ENCODE measurements at places on chromosomes 7 and 10.

GRCh38 chr10:119675483-119676170, 24.4 kb downstream of the BAG3 start:
- no peak for DNase-seq

DNA sequence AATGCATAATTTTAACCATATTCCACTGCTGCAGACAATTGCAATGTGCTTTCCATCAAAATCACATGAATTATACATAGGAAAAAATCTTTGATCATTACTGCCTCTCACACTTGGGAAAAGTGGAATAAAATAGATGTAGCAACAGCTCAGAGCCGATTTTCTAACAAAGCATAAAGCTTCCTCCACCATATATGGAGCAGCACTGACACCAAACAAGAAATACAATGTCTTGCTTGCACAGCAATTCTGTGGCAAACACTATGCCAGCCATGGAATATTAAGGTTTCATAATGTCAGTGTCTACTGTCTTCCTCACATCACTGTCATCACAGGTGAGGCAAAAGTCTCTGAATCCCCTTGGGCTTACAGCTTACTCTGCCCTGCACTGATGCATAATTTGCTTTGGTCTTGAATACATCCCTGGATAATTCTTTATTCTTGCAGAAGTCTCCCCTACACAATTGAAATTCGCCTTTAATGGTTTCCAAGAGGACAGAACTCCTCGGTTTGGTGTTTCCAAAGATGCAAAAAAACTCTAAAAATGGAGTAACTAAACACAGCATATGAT, 198.5 kb downstream of the CACNA2D1 start:
- no peak for DNase-seq

GRCh38 chr10:127407551-127407950, 141.6 kb upstream of the NPS start:
- DNase-seq = no peak

GRCh38 chr7:74138945-74139843, 35.0 kb upstream of the EIF4H start:
- no peak for DNase-seq

GRCh38 chr7:11376529-11376928, 402.9 kb downstream of the PHF14 start:
- DNase-seq = no peak

GRCh38 chr7:51543801-51544553, 227.4 kb upstream of the COBL start:
- no peak for DNase-seq

- no peak for DNase-seq
Observed at GRCh38 chr10:20207653-20208052, 391.4 kb downstream of the PLXDC2 start.

GRCh38 chr10:65528986-65529385, 1396.8 kb upstream of the LRRTM3 start:
- DNase-seq = no peak

- no peak for DNase-seq
Observed at GRCh38 chr7:75662579-75663301, 76.0 kb downstream of the HIP1 start.

- no peak for DNase-seq
Observed at GRCh38 chr7:117829450-117830117, 43.7 kb downstream of the CTTNBP2 start.

DNA sequence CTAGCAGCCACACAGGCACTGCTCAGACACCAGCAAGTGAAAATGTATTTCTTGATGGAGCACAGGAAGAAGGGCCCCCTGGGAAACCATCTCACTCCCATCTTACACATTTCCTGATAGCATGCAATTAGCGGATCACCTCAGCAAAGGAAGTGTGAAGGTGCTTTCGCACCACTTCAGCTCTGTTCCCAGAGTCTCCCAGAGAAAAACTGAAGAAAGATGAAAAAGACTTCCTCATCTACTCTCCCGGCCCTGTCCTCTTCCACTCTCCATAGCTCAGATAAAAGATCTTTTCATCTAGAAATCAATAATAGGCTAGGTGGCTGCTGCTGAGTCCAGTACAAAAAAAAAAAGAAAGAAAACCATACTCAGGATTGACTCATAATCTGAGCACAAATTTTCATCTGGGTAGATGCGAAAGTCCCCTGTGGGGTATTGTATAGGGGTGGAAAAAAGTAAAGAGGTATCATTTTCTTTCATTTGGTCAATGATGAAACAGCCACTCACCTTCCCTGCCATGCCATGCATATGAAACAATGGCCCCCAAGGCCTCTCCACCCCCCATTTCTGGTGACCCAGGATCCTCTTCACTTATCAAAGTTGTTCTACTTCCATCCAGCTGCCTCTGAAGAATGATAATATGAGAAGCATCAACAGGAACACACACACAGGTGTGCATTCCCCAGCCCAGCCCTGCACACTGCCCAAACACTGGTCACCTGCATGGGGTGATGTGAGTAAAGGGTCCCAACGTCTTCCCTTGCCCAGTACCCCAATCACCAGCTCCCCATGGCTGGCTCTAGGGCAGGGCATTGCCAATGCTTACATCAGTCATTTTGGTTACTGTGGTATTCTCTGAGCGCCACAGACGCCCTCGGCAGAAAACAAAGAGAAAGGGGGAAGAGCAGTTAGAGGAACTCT, 48.8 kb upstream of the DGKI start:
- no peak for DNase-seq

DNA sequence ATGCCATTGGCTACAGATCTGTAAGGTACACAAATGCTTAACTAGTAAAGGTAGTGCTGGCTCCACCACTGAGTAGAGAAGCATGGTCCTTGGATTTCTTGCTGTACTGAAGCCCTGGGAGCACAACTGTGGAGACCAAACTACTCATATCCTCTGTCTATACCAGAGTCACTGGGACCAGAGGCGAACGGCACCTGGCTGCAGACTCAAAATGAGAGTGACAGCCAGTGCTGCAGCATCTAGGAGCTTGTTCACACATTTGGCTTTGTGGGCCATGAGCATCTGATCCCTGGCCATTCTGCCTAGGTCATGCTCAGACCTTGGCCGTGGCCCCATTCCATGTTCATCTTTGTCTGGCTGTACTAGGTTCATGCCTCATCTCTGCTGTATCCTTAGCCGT, 31.9 kb downstream of the LRRC18 start:
- no peak for DNase-seq

GRCh38 chr7:25638590-25639244, 410.4 kb upstream of the NPVF start:
- DNase-seq = no peak

GRCh38 chr7:36692456-36692855, 31.8 kb downstream of the AOAH start:
- no peak for DNase-seq

DNA sequence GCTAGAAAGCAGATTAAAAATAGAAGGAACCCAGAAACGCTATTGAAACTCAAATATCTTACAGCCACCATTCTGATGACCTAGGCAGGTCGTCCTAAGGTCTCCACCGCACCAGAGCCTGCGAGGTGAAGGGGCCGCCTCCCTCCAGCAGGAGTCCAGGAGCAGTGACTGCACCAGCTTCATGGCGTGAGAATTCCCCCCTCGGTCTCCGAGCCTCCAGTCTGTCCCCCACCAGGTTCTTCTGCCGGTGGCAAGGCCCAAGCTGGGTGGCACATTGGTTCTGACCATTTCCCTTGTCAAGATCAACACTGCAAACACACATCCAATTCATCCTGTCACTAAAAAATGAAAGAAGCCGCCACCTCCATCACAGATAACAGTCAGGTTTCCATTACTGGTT, 98.7 kb downstream of the DIP2C start:
- DNase-seq = no peak

- no peak for DNase-seq
Observed at GRCh38 chr10:52768001-52768532, 4.5 kb downstream of the MBL2 start.

DNA sequence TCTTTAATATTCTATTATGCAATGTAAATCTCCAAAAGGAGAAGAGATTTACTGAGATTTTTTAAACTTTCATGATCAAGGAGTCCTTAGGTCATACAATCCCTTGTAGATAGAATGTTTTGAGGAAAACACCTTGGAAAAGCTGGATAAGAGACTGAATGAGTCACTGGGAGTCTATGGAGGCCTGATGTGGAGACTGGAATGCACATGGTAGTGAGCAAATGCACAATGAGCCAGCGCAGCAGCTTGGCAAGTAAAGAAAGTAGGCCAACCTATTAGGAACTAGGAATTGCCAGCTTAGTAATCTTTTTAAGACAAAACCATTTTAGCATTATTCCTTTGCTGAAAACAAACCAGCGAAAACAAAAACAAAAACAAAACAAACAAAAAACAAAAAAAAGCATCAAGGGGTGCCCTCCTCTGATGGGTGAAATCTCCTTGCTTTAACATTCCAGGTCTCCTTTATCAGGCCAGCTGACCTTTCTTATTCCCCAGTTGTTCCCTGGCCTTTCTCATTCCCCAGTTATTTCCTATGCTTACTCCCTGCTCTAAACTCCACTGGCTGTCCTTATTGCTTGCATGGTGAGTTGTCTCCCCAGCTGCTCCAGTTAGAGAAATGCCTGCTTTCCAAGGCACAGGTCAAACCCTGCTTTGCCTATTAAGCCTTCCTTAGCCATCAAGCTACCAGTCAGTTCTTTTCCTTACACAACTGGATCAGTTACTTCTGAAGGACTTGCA, 135.8 kb downstream of the PLCE1 start:
- no peak for DNase-seq

GRCh38 chr10:44312401-44312800, 72.5 kb downstream of the CXCL12 start:
- no peak for DNase-seq

DNA sequence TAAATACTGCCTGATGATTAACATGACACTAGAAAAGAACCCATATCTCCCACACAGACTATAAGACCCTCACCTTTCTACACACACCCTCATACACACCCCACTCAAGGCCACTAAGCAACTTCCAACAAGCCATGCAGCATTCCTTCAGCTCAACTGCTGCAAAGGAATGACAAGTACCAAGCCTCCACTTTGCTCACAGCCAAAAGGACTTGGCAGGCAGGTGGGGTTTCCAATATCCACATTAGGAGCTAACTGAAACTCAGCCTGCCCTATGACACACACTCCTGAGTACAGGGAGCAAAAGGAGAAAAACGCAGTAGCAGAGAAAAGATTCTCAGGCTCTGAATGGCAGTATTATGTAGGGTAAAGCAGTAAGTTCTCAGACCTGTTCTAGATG, 13.4 kb downstream of the USP54 start:
- no peak for DNase-seq

GRCh38 chr10:71069909-71070666, 142.3 kb upstream of the UNC5B start:
- DNase-seq = no peak

DNA sequence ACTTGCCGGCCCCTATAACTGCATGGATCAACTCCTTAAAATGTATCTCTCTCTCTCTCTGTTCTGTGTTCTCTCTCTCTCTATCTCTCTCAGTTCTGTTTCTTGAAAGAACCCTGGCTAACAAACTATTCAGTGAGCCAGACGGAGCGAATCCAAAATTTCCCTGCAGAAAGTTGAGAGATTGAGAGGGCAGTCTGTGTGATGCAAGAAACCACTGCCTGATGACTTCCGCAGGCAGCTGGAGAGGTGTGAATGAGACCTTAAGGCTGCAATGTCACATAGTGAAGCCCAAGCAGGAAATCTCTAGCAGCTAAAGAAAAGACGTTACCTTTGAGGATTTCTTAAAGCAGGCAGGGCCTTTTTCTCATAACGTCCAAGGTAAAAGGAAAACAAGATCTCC, 17.3 kb downstream of the FAM107B start:
- DNase-seq = peak; percentile 26

DNA sequence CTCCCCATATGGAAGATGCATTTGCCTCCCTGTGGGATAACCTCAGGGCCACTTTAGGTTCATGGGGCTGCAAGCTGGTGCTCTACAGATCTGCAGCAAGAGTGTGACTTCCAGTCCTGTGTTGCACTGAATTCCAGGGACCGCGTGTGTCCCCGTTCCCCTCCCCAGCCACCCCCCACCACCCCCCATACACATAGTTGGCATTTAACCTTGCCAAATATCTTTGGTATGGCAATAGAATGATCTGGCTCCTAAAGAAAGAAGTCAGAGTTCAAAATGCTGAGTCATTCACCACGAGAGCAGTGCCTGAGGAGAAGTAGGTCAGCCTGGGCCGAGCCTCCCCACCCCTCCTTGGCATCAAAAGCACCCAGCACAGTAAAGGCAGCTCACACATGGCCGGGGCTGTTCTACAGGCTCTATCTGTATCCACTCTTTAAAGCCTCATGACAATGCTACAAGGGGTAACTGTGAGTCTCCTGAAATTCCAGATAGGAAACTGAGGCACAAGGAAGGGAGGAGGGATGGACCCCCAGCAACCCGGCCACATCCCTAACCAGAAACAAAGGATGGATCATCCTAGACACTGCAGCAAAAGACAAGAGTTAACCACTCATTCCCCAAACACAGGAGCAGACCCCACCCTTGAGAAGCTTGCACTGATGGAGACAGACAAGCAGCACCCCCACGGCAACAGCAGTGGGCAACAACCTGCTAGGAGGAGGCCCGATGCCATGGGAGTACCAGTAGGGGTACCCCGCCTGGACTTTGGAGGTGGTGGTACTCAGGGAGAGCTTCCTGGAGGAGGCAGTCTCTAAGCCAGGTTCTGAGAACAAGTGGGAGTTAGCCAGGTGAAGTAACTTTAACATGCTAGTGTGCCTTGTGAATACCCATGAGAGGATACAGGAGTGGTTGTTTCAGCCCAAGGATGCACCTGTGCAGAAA, 70.3 kb upstream of the NANOS1 start:
- DNase-seq = no peak

- no peak for DNase-seq
Observed at GRCh38 chr10:34966040-34966439, 124.1 kb downstream of the CUL2 start.

DNA sequence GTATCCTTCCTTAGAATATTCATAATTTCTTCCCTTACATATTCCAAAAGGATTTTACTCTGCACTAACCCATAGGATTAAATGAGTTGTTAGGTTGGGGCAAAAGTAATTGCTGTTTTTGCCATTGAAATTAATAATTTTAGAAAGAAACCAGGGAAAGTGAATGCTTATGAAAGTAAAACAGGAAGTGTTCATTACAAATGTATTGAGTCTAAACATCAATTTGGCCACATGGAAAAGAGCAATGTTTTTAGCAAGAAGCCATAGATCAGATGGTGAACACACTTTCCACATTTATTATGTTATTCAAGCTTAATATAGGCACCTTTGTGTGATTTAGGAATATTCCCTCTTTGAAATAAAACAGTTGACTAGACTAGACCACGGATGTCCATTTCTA, 102.9 kb downstream of the SUGCT start:
- no peak for DNase-seq

GRCh38 chr10:122021828-122022227, 32.9 kb downstream of the TACC2 start:
- DNase-seq = no peak

DNA sequence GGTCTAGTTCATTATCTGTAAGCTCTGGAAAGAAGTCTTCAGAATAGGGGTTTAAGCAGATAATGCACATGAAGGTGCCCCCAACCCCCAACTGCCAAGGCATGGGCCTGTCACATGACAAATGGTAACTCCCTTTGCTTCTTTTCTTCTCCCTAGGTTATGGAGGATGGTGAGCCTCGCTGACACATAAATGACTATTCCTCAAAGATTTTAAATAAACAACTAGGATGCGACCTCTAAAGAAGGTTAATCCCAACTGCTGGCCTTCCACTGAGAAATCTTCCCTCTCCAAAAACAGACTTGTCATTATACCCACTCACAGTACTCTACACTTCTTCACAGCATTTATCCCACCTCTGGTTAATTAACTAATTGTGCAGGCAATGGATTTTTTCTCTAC, 75.7 kb upstream of the FAM133B start:
- DNase-seq = no peak

- no peak for DNase-seq
Observed at GRCh38 chr10:48507933-48508790, 96.7 kb downstream of the ARHGAP22 start.
